ENCODE measurements at places on chromosomes 5 and 9.

DNA sequence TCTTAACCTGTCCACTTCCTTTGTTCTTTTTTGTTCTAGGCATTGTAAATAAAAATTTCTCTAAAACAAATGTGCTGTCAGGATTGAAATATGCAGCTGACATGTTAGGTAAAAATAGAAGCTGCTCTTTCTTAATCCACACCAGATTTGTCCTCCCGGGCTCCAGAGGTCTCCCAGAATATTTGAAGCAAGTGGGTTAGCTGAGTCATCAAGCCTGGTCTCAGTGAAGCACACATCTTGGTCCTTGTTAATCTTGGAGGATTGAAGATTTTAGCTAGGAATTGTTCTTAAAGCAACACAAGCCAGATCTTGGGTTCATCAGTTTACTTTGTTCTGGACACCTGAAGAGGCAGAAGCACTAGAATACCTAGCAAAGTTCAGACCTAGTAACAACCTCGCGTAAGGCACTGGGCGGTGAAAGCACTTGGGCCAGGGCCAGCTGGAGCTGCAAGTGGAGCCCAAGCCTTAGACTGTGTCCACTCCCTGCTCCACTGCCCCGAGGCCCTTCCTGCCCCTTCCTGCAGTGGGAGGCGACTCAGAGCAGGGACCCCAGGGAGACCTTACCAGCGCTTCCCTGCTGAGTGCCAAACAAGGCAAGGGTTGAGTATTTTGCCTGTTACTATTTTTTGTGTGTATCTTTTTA, 36.5 kb downstream of the HABP4 start:
- no peak for DNase-seq

- peak; percentile 29 for DNase-seq
These were observed 73.4 kb downstream of the ANGPTL2 start for GRCh38 chr9:127049044-127049443.

GRCh38 chr9:9799287-9799686, 813.5 kb downstream of the PTPRD start:
- DNase-seq, result no peak

DNA sequence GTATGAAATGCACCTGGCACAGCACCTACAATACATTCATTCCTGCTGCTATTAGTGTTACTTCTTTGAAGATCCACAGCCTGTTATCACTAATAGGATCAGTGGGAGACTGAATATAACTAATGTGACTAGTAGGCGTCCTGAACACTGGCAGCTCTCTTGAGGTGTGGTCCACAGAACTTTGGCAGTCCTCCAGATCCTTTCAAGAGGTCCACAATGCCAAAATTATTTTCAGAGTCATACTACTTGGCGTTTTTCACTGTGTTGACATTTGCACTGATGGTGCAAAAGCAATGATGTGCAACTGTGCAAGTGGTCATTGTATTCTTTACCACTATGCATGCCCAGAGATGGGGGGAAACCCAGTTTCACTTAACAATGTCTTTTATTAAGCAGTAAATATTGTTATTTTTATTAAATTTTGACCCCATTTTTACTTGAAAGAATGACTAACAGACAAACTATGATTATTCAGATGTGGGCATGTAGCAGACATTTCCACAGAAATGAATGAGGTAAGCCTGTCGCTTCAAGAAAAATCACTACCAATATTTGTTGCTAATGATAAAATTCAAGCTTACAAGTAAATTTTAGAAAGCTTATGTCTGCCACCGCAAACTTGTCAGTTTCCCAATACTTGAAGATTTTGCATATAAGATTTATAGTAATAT, 48.9 kb downstream of the ADRB2 start:
- no peak for DNase-seq

GRCh38 chr9:76369583-76369982, 24.6 kb downstream of the RFK start:
- DNase-seq, result no peak

- no peak for DNase-seq
These were observed 1.2 kb upstream of the RNF44 start for GRCh38 chr5:176538230-176538988.
